ENCODE measurements at places on chromosomes 11 and 22.
A peak's percentile ranks its signal among the peaks of the same experiment; 100 is the strongest.

- no peak for DNase-seq
Measured at GRCh38 chr22:46764140-46764680, 1.8 kb downstream of the TBC1D22A start.

DNA sequence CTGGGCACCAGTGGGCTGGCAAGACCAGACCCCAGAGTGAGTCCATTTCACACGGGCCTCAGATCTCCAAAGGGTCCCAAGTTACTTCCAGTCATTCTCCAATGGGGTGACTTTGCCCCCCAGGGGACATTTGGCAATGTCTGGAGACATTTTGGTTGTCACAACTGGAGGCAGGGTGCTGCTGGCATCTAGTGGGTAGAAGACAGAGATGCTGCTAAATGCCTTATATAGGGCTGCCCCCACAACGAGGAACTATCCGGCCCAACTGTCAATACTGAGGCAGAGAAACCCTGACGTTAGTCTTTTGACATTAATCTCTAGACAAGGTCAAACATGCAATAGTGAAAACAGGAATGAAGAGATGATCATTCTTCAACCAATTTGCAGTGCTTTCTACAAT lies 6.4 kb downstream of the RTN4RL2 start:
- no peak for DNase-seq

DNA sequence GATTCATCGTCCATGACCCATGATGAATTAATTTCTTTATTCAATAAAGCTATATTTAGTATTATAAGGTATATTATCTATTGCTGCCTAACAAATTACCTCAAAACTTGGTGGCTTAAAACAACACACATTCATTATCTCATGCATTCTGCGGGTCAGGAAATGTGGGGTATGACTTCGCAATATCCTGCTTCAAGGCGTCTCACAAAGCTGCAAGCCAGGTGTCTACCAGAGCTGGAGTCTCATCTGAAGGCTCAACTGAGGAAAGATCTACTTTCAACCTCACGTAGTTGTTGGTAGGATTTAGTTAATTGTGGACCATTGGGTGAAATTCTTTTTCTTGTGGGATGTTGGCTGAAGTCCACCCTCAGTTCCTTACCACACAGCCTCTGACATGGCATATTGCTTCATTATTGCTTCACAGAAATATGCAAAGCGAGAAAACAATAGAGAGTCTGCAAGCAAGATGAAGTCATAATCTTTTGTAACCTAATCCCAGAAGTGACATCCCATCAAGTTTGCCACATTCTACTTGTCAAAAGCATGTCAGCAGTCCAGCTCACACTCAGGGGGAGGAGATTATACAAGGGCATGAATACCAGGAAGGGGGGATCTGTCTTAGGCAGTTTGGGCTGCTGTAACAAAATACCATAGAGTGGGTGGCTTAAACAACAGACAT lies 45.1 kb downstream of the KREMEN1 start:
- no peak for DNase-seq

- DNase-seq = no peak
Measured at GRCh38 chr22:19917389-19918138, 24.0 kb upstream of the COMT start.

GRCh38 chr11:75031771-75032549 lies 43.2 kb downstream of the NEU3 start:
- peak; percentile 18 for DNase-seq

- DNase-seq = no peak
Measured at GRCh38 chr11:116696381-116696941, 76.3 kb downstream of the BUD13 start.

DNA sequence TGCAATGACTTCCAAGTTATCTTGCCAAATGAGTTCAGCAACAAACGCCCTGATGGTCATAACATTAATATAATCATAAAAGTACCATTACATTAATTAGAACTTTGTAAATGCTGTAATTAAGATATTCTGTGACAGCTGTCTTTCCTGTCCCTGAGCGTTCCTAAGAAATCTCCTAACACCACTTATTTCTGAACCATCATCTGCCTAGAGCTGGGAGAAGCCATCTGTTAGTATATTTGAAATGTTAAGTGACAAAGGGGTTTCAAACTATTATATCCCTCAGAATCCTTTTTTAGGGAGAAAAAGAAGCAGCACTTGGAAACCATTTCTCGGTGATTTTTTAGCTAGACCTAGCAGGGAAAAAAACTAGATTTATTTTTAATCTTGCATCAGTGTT lies 657.5 kb downstream of the FAM181B start:
- no peak for DNase-seq

- DNase-seq = no peak
Measured at GRCh38 chr11:199004-199581, 6.2 kb downstream of the SCGB1C1 start.

GRCh38 chr22:39223091-39223710 lies 21.6 kb downstream of the PDGFB start:
- DNase-seq = no peak

DNA sequence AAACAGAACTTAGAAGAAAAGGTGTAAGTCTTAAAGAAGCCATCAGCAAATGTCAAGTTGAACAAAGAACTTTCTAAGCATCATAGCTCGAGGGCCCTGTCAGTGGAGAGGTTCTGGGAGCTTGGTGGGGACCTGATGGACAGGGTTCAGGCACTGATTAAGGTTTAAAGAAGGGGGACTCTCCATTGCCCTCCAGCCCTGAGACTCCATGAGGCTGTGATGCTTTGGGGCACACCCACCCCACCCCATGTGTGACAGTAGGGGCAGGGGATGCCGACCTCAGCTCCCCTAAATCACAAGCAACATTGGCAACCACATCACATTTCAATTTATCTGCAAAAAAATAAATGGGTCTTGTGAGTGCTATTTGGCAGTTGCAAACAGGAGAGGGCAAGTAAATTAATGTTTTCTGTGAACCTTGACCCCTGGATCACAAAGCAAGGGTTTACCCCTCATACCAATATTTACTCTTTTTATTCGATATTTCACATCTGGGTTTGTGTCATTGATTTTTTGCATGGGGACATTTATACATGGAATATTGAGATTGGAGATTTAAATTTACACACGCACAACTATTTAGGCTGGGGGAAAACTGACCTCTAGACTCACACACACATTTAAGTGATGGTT lies 37.1 kb upstream of the ANO1 start:
- no peak for DNase-seq

DNA sequence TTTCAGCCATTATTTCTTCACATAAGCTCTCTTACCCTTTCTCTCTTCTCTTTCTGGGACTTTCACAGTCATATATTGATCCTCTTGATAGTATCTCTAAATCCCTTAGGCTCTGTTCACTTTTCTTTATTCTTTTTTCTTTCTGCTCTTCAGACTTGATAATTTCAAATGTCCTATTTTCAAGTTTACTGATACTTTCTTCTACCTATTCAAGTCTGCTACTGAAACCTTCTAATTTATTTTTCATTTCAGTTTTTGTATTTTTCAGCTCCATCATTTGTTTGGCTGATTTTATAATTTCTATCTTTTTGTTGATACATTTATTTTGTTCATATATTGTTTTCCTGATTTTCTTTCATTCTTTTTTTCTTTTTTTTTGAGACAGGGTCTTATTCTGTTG lies 79.1 kb downstream of the SNX19 start:
- DNase-seq = no peak

DNA sequence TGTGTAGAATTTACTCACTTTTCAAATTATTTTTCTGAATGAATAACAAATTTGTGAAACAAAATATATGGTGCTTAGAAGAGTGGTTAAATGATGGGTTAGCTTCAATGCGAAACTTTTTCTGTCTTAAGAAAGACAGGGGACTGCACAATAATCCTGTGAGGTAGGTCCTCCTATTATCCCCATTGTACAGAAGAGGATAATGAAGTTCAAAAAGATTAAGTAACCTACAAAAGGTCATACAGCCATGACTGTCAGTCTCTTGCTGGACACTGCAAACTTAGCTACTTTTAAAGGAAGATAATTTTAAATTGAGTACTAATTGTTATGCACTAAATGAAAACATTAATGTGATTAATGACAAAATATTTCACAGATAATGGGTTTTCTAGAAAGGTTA lies 5.0 kb downstream of the OOSP3 start:
- no peak for DNase-seq

GRCh38 chr11:66247295-66247694 lies 21.1 kb upstream of the RAB1B start:
- DNase-seq = no peak

- no peak for DNase-seq
Measured at GRCh38 chr11:18392434-18393321, 1.7 kb upstream of the LDHA start.

DNA sequence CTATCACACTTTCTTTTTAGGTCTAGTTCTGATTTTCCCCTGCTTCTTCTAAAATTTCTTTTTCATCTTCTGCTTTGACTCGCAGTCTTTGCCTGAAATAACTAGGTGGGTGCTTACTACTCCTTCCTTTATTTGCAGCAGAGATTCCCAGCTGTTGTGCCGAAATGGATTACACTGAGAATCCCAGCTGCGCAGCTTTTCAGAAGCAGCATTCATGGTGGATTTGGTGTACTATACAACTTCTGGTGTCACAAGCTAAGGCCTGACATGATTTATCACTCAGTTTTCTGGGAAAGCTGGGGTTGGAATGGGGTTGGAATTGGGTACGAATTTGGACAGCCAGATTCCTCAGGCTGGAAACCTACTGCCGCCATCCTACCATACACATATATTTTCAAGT lies 6.0 kb upstream of the XKR3 start:
- no peak for DNase-seq

GRCh38 chr11:121515335-121515671 lies 62.5 kb upstream of the SORL1-AS1 start:
- no peak for DNase-seq

Data from central memory CD4-positive, alpha-beta T cell (primary cell).